ENCODE measurements at places on chromosomes 12 and 14.

DNA sequence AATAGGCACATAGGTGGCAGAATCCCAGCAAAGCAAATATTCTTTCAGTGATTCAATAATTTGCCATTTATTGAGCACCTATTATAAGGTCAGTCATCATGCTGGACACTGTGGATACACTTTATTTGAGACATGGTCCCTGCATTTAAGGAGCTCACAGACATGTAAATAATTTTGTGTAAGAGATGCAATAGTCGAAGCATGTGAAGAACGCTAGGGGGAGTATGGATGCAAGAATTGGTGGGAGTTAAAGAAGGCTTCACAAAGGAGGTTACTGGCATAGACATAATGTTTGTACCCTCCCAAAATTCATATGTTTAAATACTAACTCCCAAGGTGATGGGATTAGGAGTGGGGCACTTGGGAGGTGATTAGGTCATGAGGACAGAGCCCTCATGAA lies 260.6 kb upstream of the GARIN6 start:
- peak; percentile 68 for DNase-seq

DNA sequence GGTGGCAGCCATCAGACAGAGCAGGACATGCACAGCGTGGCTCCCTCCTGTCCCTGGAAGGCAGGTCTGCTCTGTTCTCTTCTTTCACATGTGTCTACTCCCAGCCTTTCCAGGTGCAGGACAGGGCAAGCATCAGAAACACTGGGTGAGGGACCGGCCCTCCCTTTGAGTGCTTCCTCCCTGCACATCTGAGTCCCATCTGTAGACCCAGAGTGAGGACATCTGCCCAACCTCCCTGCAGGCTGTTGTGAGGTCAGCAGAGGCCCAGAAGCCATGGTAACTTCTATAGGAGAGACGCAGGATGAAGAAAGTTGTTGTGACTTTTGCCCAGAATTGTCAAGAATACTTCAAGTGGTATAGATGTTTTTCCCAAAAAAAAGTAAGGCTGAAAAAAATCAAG lies 282.7 kb downstream of the CACNA1C start:
- DNase-seq, result no peak

GRCh38 chr12:79381248-79382208 lies 309.2 kb downstream of the PAWR start:
- no peak for DNase-seq

- no peak for DNase-seq
Measured at GRCh38 chr12:124814741-124815613, 48.7 kb downstream of the SCARB1 start.

GRCh38 chr14:23895480-23895879 lies 58.1 kb upstream of the DHRS4 start:
- DNase-seq, result peak; percentile 2

GRCh38 chr12:94561943-94562411 lies 88.4 kb downstream of the TMCC3 start:
- DNase-seq, result peak; percentile 37

GRCh38 chr14:103806805-103807204 lies 40.6 kb downstream of the PPP1R13B start:
- DNase-seq, result no peak

DNA sequence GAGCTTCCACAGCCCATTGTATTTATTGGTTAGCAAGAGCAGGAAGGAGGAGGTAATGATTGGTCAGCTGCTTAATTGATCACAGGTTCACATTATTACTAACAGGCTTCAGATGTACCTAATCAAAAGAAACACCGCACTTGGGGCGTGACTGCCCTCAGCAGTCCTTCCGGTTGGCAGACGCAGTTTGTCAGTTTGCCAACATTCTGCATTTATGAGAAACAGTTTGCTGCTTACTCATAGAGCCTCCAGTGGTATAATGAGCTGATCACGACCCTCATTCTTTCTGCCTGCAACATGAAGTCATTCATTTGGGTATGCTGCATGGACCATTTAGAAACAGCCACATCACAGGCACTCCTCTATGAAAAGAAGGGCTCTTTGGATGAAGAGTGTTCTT lies 42.5 kb upstream of the PPM1H start:
- DNase-seq, result peak; percentile 63

DNA sequence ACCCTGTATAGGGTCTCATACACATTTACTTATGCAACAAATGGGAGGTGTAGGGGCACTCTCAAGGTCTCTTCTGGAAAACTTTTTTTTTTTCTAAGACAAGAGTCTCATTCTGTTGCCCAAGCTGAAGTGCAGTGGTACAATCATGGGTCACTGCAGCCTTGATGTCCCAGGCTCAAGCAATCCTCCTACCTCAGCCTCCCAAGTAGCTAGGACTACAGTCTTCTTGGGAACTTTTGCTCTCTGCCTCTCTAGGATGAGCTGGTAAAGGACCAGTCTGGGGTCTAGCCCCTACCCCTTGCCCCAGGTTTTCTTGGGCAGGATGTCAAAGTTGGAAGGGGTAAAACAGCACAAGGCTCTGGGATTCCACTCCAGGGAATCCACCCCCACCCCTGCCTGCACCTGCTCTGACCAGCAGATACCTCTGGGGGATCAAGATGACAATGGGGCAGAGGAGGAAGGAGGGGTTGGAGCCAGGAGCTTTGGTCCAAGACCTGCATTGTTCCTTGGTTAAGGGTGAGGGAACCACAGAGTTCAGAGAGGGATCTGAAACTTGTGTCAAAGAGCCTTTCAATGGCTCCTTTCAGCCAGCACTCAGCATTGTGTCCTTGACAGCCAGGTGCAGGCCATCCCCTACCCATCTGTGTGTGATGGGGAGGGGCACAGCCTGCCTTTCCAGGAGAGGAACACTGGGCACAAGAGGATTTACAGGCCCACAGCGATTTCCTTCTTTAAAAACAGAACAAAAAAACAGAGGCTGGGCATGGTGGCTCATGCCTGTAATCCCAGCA lies 12.2 kb downstream of the CTDSP2 start:
- DNase-seq, result no peak

GRCh38 chr14:81766321-81766915 lies 232.8 kb upstream of the SEL1L start:
- no peak for DNase-seq

GRCh38 chr12:109169686-109170085 lies 53.3 kb downstream of the ACACB start:
- DNase-seq, result no peak

DNA sequence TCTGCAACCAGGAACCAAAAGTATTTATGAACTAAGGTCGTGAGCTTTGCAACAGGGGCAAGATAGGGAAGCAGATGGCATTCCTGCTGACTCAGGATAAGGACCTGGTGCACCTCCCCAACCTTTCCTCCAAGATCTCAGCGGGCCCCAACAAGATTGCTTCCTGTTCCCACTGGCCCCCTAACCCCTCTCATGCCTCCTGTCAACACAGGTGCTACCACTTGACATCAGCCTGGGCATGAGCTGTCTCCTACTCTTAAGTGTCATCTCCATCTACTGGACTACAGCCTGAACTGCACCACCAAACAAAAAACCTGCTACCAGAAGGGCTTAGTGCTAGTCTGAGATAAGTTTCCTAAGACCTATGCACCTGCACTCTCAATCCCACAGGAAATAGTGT lies 32.7 kb downstream of the MED6 start:
- peak; percentile 62 for DNase-seq

DNA sequence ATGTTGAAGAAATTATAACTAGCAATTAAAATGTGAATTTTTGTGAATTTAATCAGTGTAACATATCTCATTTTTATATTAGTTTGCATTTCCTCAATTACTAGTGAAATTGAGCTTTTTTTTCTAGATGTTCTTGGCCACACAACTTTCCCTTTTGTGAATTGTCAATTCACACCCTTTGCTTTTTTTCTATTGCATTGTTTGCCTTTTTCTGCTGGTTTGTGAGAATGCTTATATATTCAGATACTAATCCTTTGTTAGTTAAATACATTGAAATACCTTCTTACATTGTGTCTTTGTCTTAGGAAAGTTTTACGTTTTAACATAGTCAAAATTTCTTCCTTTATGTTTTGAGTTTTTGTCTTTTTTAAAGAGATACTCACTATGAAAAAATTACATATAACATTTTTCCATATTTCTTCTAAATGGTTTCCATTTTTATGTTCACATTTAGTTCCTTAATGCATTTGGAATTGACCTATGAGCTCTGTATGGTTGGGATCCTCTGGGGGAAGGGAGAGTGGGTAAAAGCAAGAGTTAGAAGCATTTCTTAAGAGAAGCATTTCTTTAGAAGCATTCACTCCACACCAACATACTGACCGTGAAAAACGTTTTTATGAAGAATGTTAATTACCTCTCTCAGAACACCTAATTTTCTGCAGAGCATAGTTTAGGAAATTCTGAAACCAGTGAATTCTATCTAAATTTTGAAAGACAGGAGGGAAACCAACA lies 126.0 kb downstream of the CAPZA3 start:
- DNase-seq, result no peak

DNA sequence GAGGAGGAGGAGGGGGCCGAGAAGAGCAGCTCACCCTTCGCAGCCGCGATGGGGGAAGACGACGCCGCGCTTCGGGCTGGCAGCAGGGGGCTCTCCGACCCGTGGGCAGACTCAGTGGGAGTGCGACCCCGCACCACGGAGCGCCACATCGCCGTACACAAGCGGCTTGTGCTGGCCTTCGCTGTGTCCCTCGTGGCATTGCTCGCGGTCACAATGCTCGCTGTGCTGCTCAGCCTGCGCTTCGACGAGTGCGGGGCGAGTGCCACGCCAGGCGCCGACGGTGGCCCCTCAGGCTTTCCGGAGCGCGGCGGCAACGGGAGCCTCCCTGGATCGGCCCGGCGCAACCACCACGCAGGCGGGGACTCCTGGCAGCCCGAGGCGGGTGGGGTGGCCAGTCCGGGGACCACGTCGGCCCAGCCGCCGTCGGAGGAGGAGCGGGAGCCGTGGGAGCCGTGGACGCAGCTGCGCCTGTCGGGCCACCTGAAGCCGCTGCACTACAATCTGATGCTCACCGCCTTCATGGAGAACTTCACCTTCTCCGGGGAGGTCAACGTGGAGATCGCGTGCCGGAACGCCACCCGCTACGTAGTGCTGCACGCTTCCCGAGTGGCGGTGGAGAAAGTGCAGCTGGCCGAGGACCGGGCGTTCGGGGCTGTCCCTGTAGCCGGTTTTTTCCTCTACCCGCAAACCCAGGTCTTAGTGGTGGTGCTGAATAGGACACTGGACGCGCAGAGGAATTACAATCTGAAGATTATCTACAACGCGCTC lies 745 bp downstream of the TRHDE start:
- peak; percentile 69 for DNase-seq

DNA sequence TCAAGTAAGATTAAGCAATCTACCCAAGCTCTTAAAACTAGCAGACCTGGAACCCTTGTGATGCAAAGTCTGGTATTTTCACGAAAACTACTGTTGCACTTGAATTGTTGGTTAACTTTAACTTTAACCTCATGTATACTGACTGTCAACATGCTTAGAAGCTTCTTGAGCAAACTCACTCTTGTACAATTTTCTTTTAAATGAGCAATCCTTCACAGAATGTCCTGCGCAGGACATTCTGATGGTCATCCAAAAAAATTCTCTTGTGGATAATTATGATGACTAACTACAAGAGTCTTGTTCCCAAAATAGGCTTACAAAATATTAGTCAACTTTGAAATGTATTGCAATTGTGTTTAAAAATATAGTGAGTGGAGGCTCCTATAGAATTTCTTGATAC lies 54.0 kb upstream of the PDE3A start:
- no peak for DNase-seq

DNA sequence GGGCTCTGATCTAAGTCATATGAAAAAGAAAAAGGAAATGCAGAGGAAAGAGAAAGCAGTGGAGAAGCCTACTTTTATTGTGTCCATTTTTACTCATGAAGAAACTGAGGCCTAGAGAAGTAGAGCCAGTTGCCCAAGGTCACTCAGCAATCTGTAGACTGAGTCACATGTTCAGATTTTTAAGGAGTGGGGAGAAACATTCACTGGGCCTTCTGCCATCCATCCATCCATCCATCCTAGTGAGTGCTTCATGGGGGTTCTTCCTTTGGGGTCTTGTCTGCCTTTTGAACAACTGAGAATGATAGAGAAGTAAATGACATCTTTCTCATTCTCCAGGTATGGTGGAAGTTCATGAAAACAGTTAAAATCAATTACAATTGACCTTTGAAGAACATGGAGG lies 233.6 kb upstream of the SRRM4 start:
- DNase-seq, result no peak

DNA sequence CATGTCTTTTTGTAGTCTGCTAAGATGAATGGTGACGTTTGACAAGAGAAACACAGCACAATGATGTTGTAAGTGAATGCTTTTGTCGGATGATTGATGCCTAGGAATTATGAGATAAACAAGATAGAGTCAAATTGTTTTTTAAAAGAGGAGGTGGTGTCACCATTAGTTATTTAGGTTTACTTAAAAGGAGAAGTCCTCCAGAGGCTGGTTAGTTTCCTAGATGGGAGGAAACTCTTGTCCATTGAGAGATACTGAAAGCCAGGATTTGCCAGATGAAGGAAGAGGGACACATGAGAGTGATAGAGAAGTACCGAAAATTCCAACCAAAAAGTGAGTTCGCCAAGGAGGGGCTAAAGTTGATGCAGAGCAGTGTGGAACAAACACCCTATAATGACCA lies at the start of gene OR10G2:
TSS of gene OR10G2 (minus strand) at position 101 of the 400 bp plus-strand sequence. CDS start at position 3, 98 bp downstream.
- no peak for DNase-seq

DNA sequence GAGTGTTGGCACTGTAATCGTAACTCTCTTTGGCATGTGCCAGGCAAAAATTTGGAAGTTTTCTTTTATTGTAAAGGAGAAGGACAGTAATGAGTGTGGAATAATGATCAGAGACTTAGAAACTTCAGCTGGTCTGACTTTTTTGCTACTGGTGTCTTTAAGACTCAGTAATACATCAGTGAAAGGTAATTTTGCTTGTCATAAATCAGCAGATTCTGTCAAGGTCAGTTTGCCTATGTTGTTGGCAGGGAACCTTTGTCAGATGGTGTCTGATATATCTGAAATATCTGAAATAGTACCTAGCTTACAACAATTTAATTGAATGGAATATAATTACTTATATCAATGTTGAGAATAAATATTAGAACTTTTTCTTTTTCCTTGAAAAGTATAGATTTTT lies 516.9 kb downstream of the LRFN5 start:
- DNase-seq, result no peak

DNA sequence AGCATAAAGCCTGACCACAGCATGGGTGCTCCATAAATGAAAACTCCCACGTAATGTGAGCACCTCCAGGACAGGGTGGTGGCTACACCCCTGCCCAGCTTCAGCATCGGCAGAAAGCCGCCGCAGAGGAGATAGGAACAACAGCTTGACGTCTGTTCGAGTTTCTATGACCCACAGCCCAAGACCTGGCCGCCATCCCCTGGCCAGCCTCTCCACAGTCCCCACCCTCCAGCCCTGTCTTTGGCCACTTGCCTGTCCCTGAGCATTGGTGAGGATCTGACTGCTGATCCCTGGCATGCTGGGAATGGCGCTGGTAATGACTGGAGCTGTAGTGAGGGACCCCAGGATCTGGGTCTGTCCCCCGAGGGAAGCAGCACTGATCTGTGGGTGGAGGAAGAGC lies 21.3 kb downstream of the POU6F1 start:
- no peak for DNase-seq

- DNase-seq, result peak; percentile 85
Measured at GRCh38 chr12:127677537-127678131, 589.3 kb upstream of the TMEM132C start.

GRCh38 chr14:73489481-73490175 lies 1.1 kb upstream of the RIOX1 start:
- DNase-seq, result peak; percentile 57

GRCh38 chr14:54182419-54183045 lies 214.3 kb upstream of the CDKN3 start:
- peak; percentile 92 for DNase-seq

GRCh38 chr14:64698903-64699302 lies 5.3 kb upstream of the PLEKHG3 start:
- DNase-seq, result no peak

All from ELR (cell line).